ENCODE measurements at places on chromosomes 1 and 21.
A peak's percentile ranks its signal among the peaks of the same experiment; 100 is the strongest.

DNA sequence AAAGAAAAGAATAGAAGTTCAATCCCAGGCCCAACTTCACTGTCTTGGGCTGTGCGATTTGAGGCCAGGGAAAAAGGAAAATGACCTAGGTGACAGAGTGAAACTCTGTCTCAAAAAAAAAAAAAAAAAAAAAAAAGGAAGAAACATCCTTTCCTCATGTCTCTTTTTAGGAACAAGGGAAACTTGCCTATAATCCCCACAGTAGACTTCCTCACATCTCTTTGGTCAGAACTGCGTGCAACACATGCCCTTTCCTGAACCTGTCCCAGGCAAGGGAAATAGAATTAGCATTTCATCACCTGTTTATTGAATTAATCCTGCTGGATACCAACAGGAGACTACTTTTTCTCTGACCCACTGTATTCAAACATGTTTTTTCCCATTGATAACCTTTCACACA, 2.3 kb downstream of the DCST1 start:
- no peak for DNase-seq

DNA sequence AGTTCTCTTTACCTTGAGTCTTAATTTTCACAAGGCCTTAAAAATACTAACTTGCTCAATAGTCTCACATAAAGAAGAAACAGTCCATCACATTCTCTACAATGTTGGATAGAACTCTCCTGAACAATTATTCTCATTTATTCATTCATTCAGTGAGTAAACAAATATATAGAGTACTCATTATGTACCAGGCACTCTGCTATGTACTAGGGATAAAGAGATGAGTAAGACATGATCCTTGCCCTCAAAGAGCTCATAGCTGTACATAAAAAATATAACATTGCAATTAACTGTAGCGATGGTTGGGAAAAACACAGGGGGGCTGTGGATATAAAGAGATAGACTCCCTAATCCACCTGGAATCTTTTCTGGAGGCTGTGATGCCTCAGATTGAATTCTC, 586.9 kb upstream of the BEND5 start:
- no peak for DNase-seq

DNA sequence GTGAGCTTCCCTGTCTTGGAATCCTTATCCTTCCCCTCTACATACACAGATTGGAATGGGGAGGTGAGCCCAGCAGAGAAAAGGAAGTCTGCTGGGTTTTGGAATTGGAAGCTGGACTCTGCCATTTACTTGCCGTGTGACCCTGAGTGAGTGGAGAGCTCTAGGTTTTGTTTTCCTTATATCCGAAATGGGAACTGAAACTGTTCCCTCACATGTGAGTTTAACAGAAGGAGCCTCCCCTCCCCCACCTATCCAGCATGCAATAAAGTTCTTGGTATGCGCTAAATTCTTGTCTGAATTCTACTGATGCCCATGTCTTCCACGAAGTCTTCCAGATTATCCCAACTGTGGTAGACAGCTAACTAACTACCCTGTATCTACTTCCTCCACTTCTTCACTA, 58.7 kb downstream of the NENF start:
- no peak for DNase-seq

- no peak for DNase-seq
Measured at GRCh38 chr1:225909477-225909876, 14.6 kb downstream of the PYCR2 start.

- no peak for DNase-seq
Measured at GRCh38 chr1:224499204-224499603, 64.6 kb upstream of the WDR26 start.

DNA sequence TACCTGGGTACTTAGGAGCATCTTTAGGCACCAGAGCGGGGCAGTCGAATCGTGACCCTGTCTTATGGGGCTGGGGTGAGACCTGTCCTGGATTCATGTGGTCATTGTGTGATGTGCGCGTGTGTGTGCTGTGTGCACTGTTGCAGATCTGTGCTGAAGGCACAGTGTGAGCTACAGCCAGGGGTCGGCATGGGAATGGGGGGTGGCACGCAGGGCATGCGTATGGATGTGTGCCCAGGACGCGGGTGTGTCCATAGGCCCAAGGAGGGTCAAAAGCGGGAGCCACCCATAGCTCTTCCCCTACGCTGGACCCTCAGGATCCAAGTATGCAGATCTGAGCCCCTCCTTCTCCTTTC, 14.6 kb downstream of the PTPRF start:
- DNase-seq = no peak

- peak; percentile 85 for DNase-seq
Measured at GRCh38 chr1:150696995-150697927, at the start of gene GOLPH3L. Gene GOLPH3L (minus strand): TSS chr1:150697154. CDS start chr1:150694838, 2,316 bp downstream.

DNA sequence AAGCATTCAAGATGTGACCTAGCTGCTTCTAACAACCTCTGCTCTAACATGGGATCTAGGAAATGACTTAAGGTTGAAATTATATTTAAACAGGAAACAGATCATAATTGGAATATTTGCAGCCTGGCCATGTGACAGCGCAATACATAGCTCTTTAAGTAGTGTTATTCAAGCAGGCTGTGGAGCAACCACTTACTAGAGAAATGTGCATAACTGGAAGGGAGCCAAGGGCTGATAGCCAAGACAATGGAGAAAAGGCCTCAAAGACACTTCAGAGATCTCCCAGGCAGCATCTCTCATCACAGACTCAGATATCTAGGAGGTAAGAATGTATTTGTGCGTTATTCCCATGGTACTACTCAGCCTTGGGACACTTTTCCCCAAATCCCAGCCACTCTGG, 823.0 kb upstream of the PRMT6 start:
- DNase-seq = no peak

GRCh38 chr1:1966071-1966740, 37.4 kb downstream of the CFAP74 start:
- no peak for DNase-seq

- DNase-seq = peak; percentile 70
Measured at GRCh38 chr1:41666981-41667631, 182.6 kb upstream of the EDN2 start.

DNA sequence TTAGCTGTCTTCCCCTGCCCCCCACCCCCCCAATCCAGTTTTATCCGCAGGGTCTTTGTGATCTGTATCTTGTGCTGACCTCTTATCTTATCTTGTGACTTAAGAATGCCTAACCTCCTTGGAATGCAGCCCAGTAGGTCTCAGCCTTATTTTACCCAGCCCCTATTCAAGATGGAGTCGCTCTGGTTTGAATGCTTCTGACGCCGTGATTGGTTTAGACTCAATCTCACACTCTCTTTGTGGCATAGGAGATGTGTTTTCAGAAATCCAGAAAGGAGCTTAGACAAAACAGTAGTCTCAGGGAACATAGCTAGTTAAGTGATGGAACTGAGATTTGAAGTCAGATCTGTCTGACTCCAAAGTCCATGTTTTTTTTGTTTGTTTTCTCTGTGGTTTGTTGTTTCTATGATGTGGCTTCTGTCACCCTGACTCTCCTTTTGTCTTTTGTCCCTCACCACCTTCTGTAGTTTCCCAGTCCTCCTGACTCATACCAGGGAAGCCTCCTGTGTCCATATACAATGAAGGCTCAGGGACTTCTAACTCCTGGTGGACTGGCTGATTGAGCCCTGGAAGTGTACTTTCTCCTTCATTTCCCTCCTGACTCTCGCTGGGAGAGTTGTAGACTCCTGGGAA, 18.1 kb upstream of the USP24 start:
- no peak for DNase-seq

DNA sequence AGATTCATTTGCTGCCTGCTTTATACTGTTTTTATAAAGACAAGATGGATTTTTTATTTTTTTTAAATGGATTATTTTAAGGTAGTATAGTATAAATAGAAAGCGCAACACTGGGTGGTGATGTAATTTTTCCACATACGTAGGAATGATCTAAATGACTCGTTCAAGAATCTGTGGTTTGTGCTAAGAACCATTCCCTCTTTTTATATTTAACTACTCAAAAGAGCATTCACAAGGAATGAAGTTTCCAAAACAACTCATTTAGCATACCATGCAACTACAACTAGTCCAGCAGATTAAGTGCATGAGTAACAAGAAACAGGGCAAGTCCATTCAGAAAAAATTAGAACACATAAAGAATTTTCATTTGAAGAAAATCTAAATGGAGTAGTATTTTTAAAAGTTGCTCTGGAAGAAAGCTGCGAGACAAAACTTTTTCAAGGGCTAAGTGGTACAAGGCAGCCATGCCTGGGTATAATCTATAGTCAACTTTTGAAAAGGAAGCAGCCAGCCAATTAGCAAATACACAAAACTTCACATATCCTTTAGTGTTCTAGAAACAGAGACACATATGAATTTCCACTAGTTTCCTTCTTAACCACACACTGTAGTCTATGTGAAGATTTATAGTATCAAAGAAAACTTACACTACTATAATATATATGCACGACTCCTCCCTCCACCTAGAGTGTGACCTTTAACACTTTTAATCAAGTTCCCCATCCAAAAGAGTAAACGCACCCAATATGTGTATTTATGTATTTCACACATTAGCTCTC, 23.4 kb downstream of the GTF2B start:
- DNase-seq = no peak

DNA sequence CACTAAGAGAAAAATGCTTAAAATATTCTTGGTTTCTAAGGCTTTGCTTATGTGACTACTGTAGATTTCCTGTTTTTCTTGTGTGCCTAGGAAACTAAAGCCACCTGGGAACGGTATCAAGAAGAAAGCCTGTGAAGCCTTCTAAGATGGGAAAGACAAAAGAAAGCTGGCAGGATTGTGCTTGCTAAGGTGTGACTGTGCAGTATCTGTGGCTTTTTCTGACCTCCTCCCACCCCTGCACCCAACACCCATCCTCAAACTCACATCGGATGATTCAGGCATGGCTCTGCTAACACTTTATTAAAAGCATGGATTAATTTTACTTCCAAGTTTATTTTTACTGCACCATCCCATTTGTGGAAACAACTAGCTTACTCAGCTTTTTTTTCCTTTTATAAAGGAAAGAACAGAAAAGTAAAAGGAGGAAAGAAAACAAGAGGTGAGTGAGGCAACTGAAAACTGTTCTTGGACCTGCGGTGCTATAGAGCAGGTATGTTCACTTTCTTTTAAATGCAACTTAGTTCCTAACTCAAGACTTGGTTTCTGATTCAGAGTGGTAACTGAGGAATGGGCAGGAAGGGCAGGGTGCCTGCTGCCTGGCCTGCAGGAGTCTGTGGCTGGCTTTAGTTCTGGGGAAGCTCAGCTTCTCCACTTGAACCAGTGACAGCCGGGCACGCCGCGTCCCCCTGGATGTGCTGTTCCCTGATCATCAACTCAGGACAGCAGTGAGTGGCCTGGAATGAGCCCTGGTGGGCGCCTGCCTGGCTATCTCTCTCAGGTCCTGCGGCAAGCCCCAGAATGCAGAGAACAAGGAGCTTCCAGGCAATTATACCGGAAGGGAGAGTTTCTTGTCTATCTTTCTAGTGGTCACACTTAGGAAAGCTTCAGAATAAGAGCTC, at the start of gene GBP6:
GBP6 (plus strand) TSS at position 422 of the 899 bp plus-strand sequence. CDS start 4,493 bp downstream, outside the sequence.
- DNase-seq = no peak

DNA sequence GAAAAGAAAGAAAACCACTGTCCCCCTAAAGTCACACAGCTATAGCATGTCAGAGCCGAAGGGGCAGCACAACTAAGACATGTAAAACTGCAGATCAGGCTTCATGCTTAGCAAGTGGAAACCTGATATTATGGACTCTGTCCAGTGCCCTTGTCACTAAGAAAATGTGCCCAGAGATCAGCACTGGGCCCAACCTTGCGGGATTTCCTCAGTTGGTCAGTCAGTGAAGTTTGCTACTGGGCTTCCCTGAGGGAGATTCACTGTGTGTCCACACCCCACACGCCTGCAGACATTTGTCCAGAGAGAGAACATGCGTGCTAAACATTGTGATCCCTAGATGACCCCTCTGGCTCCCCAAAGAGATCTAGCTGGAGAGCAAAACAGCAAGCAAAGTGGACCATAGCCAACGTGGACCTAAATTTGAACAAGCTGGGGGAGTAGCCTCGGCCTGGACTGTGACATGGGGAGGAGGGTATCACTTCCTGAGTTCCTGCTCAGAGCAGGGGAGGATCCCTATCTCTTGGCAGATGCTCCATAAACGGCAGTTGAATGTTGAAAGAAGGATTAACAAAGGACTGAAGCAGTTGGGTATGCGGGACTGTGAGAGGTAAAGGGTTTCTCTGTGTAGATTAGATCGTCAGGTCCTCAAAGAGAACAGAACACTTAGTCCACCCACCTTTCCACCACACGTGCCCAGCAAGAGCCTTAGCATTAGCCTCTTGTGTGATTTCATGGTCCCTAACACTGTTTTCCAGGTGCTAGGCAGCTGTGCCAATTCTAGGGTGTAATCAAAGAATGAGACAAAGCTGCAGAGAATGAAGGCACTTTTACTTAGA, 53.6 kb downstream of the GLUL start:
- no peak for DNase-seq

GRCh38 chr1:30761381-30762151, 4.0 kb upstream of the LAPTM5 start:
- DNase-seq = no peak

DNA sequence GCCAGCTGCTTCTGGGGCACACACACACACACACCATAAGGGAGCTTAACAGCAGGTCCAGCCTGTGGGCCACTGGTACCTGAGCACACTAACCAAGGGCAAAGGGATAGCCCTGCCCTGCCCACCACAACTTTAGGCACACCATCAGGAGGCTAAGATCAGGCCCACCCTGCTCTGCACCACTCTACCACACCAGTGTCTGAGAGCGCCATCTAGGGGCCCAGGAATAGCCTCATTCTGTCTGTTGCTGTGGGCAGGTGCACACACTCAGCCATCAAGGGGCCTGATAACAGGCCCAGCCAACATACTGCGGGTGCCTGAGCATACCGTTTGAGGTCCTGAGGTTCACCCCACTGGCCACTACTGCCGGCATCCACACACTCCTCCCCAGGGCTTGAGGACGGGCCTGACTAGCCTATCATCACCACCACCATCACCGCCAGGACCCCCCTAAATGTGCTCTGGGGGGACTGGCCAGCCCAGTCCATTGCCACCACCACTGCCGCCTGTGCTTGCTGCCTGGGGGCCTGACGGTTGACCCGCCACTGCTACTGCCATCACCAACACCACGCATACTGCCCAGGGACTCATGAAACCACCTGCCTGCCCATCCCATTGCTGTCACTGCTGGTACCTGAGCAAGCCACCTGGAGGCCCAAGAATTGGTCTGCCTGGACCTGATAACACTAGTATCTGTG, 31.3 kb downstream of the NSL1 start:
- DNase-seq = peak; percentile 60

DNA sequence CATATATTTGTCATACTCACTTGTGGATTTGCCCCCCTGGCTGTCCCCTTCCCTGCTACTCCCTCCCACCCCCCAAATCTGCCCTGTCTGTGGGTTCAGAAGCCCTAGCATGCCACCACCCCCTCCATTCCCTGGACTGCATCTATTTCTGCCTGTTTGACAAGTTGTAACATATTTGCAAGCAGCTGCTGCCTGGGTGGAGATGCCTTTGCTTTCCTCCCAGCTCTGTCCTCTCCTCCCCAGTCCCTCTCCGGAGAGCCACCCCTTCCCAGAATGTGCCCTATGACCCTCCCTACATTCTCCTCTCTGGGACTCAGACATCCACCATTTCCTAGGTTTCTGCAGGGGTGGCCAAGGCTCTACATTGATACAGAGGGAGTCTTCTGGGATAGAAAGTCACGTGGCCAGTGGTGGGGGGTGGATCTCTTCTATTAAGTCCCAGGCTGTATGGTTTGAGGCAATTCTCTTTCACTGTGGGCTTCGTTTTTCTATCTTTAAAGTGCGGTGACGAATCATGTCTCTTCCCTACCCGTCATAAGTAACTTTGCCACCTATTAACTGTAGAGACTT, 6.0 kb upstream of the MYOG start:
- no peak for DNase-seq

GRCh38 chr1:151763990-151764389, 694 bp upstream of the MRPL9 start:
- DNase-seq = no peak

All from activated CD4-positive, alpha-beta T cell treated with anti-CD3 and anti-CD28 coated beads, Interleukin-2, amount 50 U/mL, for 4 hours (primary cell).